Aorta (tissue), 5 donors: ENCODE measurements at places on chromosomes 12 and 14. TPM values are rescaled to one million over a fixed set of nuclear protein-coding genes. Genes with fewer than 3 reads are reported as not detected.
A peak's percentile ranks its signal among the peaks of the same experiment; 100 is the strongest.

The FAM177A1 gene
- total RNA-seq = 94.0 TPM

The SLC16A7 gene
- 46.7 TPM for total RNA-seq

The BATF gene
- 3.2 TPM for total RNA-seq

The OR4K14 gene
- total RNA-seq = not detected

The RND1 gene
- total RNA-seq = 3.7 TPM

The CIROP gene
- 0.18 TPM for total RNA-seq

The ABCC9 gene
- total RNA-seq = 157 TPM

The SERPINA9 gene
- total RNA-seq = not detected

The IL23A gene
- not detected for total RNA-seq

The LRRC10 gene
- not detected for total RNA-seq

DNA sequence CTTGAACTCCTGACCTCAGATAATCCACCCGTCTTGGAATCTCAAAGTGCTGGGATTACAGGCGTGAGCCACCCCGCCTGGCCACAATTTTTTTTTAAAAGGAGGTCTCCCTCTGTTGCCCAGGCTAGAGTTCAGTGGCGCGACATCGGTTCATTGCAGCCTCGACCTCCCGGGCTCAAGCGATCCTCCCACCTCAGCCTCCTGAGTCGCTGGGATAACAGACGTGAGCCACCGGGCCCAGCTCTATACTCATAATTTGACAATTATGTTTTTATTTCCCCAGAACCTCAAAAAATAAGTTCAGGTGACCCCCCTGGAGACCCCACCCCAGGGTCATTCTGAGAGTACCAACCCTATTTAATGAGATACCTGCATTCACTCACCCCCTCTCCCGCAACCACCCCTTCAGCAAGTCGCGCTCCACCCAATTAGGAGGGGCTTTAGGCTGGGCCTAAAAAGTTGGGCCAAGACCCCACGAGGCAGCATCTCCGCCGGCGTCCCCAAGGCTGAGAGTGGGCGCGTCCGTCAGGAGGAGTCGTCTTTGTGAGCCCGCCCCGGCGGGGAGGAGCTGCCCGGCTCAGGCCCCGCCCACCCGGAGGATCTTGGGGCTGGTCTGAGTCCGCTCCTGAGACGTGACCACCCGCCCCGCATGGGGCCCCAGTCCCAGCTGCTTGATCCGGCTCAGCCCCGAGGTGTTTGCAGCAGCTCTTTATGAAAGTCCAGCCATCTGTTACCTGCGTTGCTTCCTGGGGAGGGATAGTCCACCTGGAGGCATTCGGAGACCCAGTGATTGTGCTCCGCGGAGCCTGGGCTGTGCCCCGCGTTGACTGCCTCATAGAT, at the start of gene ANKRD33:
ANKRD33 (plus strand) TSS at position 628 of the 840 bp plus-strand sequence; CDS start at position 712, 84 bp downstream.
- DNase-seq = peak; percentile 71

- DNase-seq = no peak
Observed at GRCh38 chr14:26841920-26842741, 244.3 kb upstream of the NOVA1 start.

GRCh38 chr12:111156304-111156703, 212.6 kb downstream of the PHETA1 start:
- DNase-seq = no peak

DNA sequence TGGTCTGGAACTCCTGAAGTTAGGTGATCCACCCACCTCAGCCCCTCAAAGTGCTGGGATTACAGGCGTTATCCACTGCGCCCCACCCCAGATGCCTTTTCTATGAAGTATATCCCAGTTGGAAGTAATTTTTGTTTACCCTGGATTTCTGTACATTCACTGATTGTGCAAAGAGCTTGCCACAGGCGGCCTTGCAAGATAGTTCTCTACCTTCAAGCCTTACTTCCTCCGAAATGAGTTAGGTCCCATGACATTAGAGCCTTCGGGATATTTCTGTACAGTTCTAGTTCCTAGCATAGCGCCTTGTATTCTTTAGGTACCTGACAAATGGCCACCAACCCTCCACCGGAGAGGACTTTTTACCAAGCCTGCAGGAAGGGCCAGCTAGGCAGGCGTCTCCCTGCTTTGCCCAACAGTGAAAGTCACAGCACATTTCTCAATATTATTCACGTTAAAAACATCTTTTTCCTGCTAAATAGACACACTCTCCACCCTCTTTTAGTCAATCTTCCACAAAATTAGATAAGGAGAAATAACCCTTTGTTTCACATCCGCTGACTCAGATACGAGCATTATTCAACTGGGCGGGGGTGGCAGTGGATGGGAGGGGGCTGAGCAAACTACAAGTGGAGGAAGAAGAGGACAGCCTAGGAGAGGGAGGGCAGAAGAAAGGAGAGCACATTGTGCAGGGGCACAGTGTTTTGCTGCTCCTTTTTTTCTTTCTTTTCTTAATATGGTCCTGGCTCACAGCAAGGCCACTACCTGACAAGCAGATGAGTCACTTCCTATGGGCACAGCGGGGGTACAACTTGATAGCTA, 40.0 kb upstream of the CAPRIN2 start:
- DNase-seq = no peak

GRCh38 chr14:22502551-22502950, 86.5 kb downstream of the DAD1 start:
- no peak for DNase-seq

- peak; percentile 82 for DNase-seq
Observed at GRCh38 chr12:120468821-120469449, 613 bp downstream of the SRSF9 start.

DNA sequence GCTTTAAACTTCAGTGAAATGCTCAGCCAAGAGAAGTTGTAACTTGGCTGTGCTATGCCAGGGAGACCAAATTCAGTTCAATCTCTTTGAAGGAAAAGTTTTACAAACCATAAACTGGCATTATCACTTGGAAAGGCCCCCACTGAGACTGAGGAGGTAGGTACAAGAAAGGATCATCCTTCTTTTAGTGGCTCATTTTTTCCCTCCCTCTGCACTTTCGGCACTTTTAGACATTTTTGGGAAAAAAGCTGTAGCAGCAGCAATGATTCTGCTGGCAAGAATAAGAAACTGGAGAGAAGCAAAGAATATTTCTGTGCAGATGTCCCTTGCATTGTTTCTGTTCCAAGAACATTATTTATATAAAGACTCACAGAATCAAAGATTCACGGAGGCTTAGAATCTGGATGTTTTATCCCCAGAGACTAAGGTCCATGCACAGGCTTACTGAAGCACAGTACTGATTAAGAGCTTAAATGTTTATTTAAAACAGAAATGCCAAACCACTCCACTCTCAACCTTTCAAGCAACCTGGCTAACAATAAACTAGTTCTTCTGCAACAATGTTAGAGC, 12.3 kb downstream of the ZC2HC1C start:
- DNase-seq = no peak

GRCh38 chr12:50073206-50073605, 11.9 kb upstream of the SMARCD1 start:
- no peak for DNase-seq

GRCh38 chr14:101561145-101561896, at the start of gene DIO3:
Gene DIO3 (plus strand): TSS chr14:101561495.
- no peak for DNase-seq

DNA sequence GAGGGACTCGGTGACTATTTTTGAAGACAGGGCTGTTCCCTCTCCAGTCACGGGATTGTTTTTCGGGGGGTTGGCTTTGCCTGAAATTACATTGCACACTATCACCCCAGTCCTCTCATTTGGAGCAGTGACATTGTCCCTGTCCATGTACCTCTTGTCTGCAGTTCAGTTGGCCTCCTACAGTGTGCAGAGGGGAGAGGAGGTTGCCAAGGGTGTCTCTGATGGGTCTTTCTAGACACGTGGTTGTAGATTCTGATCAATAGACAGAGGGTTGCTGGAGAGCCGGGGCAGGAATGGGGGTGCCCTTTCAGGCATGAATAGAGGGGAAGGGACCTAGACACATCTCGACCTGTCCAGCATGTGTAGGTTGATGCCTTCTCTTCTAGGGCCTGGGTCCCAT, 1.2 kb downstream of the TMEM120B start:
- DNase-seq = no peak

GRCh38 chr12:4289231-4289878, 15.8 kb downstream of the CCND2 start:
- DNase-seq = no peak

DNA sequence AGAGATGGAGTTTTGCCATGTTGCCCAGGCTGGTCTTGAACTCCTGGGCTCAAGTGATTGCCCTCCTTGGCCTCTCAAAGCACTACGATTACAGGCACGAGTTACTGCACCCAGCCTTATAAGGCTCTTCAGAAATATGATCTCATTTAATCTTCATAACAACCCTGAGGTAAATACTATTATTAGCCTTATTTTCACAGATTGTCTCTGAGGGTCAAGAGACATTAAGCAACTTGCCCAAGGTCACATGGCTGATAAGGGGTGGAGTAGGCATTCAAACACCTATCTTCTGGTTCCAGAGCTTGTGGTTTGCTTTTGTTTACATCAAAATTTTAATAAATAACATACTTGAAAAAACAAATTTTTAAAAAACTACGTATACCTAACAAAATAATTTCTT, 5.1 kb downstream of the PRKAG1 start:
- no peak for DNase-seq

DNA sequence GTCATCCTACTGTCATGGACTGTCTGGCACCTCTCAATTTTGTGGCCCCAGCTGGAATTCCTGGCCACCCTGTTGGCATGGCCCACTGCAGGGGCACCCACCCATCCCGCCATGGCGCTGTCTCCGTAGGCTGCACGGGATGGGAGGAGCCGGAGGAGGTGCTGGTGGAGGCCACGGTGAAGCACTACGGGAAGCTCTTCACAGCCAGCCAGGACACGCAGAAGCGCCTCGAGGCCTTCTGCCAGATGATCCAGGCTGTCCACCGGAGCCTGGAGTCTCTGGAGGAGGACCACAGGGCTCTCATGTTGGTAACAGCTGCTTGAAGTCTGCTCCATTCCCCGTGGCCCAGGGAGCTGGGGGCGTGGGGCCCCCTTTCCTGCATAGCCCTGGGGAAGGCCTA, 3.9 kb downstream of the CCDC197 start:
- DNase-seq = no peak

- peak; percentile 32 for DNase-seq
Observed at GRCh38 chr12:3033539-3033867, 43.7 kb upstream of the TSPAN9 start.

GRCh38 chr14:72311116-72311515, 378.9 kb downstream of the RGS6 start:
- DNase-seq = no peak

DNA sequence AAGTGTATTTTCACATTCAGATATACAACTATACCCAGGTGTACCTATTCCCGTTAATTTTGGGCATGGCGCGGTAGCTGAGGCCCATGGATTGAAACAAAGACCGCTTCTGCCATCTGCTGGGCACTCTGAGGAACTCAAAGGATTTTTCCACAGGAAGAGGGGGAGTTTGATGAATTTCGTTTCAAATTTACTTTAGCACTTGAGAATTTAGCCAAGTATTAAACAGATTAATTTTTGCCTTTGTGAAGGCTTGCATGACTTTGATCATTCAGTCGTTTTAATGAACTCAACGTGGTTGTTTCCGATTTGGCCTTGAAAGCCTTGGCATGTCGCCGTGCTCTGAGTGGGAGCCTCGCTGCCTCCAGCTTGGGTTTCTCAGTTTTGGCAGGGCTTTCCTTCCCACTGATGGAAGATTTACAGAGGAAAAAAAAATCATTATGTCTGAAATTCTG, 153.2 kb upstream of the DDHD1 start:
- peak; percentile 79 for DNase-seq

GRCh38 chr14:30054201-30054600, 126.6 kb upstream of the PRKD1 start:
- no peak for DNase-seq

DNA sequence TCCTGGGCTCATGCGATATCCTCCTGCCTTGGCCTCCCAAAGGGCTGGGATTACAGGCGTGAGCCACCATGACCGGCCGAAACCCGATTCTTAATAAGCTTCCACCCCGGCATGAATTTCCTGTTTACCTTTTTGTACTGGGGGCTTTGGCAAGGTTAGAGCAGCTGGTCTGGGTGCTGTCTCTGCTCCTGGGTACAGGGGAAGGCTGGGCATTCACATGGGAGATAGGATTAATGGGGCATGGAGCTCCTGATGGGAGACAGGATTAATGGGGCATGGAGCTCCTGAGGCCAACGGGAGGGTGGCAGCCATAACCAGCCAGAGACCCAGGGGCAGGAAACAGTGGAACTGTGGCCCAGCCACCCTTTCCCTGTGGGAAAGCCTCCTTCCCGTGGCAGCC, 69.5 kb upstream of the DICER1 start:
- no peak for DNase-seq
